GM04503 (cell line): ENCODE measurements at places on chromosomes 11 and 22.

GRCh38 chr22:41096841-41097240 is 4.4 kb downstream of the EP300 start:
- no peak for DNase-seq

GRCh38 chr11:1121331-1121812 is 36.4 kb upstream of the MUC5AC start:
- DNase-seq = no peak

DNA sequence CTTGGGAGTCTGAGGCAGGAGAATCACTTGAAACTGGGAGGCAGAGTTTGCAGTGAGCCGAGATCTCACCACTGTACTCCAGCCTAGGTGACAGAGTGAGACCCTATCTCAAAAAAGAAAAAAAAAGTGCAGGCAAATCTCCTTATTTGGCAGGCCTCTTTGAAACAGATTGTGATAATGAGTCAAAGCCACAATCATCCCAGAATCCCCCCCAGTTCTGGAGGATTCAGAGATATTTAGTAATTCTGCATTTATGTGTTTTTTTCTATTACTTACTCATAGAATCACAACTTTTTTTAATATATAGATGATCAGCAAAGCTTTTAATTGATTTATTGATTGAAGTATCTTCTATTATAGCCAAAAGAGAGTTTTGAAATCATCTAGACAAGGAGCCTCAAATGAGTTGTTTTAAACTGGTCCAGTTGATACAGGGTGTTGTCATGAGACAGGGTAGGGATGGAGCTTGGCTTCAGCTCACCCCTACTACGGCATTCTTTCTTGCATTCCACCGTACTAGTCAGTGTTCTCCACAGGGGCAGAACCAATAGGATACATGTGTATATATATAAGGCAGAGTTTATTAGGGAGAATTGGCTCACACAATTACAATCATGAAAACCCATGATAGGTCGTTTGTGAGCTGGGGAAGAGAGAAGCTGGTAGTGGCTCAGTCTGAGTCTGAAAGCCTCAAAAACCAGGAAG is 39.3 kb upstream of the SORL1 start:
- no peak for DNase-seq

DNA sequence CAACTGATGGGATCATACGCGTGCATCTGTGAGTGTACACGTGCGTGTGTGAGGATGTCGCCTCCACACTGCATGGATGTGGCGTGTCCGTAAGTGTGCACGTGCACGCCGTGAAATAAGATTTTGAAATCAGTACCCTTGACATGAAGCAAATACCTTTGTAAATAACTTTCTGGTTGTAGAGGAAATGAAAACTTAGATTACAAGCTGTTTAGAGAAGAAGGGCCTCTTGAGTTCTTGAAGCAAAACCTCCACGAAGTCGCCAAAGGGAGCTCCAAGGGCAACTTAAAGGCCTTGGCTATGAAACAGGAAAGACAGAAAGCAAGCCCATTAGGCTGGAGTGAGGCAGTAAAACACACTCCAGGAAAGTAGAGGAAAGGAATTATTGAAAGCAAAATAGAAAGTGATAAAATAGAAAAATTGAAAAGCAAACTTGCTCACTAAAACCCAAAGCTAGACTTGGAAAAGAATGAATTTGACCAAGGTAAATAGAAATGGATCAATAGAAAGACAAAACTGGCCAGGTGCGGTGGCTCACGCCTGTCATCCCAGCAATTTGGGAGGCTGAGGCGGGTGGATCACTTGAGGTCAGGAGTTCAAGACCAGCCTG is 29.7 kb upstream of the TOLLIP start:
- no peak for DNase-seq
